ENCODE measurements at places on chromosomes 13 and 19. TPM values are rescaled to one million over a fixed set of nuclear protein-coding genes. Genes with fewer than 3 reads are reported as not detected.
A peak's percentile ranks its signal among the peaks of the same experiment; 100 is the strongest.

Gene ZNF429
- total RNA-seq, result 23.2 TPM

Gene WDR88
- total RNA-seq, result 0.51 TPM

Gene FPR2
- not detected for total RNA-seq

Gene COG3
- 41.5 TPM for total RNA-seq

Gene SMIM24
- total RNA-seq, result not detected

Gene KCNN1
- total RNA-seq, result not detected

Gene ANKLE1
- 6.2 TPM for total RNA-seq

Gene KRTDAP
- total RNA-seq, result not detected

Gene SIX5
- total RNA-seq, result 2.4 TPM

Gene MEIOSIN
- total RNA-seq, result not detected

Gene ZNF729
- total RNA-seq, result not detected

Gene SHISA2
- not detected for total RNA-seq

GRCh38 chr19:16883522-16883921 is 5.3 kb upstream of the F2RL3 start:
- DNase-seq, result no peak

DNA sequence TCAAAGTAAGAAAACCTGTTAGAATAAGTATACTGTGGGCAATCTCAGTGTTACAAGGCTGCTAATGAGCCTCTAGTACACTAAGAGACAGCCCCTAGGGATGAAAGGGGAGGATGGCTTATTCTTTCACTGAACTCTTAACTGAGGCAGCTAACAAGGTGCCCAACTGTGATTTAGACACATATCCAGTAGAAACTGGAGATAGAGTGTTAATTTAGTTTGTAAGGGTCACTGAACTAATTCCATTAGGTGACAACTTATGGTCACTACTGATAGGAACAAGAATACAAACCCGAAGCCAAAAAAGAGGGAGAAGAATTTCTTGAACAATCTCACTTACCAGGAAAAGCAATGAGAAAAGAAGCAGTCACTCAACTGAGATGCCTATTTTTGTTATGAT is 1010.6 kb downstream of the PCDH9 start:
- DNase-seq, result no peak

GRCh38 chr19:5974721-5975387 is 3.1 kb downstream of the RANBP3 start:
- DNase-seq, result peak; percentile 52

DNA sequence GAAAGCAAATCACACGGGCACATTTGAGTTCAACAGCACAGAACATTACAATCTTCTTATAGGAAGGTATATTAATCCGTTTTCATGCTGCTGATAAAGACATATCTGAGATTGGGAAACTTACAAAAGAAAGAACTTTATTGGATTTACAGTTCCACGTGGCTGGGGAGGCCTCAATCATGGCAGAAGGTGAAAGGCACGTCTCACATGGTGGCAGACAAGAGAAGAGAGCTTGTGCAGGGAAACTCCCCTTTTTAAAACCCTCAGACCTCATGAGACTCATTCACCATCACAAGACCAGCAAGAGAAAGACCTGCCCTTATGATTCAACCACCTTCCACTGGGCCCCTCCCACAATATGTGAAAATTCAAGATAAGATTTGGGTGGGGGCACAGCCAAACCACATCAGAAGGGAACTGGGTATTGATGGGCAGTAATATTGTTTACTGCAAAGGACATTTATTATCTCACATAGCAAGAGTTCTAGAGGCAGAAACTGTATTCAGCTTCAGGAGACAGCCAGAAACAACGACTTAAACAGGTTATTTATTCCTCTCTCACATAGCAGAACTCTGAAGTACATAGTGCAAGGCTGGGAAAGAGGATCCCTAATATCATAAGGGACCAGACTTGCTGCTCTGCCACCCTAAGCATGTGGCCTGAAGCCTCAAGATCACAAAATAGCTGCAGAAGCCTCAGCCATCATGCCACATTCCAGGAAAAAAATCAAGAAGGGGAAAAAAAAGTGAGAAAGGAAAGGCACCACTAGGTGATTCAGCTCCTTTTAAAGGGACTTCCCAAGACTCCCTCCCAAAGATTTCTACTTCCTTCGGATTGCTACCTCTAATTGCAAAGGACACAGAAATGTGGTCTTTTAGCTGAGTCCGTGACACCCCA is 23.1 kb downstream of the FXYD5 start:
- DNase-seq, result no peak

DNA sequence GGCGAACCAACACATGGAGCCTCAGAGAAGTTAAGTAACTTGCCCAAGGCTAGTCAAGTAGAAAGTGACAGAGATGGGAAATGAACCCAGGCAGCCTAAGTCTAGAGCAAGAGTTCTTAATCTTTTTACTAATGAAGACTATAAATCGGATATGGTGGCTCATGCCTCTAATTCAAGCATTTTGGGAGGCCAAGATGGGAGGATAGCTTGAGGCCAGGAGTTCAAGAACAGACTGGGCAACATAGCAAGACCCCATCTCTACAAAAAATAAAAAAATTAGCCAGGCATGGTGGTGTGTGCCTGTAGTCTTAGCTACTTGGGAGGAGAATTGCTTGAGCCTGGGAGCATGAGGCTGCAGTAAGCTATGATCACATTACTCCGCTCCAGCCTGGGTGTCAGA is 10.7 kb downstream of the GPR12 start:
- no peak for DNase-seq

- no peak for DNase-seq
These were observed 83.5 kb downstream of the SLITRK1 start for GRCh38 chr13:83798731-83799130.

- no peak for DNase-seq
These were observed 40.3 kb downstream of the ZNF557 start for GRCh38 chr19:7109678-7110289.

DNA sequence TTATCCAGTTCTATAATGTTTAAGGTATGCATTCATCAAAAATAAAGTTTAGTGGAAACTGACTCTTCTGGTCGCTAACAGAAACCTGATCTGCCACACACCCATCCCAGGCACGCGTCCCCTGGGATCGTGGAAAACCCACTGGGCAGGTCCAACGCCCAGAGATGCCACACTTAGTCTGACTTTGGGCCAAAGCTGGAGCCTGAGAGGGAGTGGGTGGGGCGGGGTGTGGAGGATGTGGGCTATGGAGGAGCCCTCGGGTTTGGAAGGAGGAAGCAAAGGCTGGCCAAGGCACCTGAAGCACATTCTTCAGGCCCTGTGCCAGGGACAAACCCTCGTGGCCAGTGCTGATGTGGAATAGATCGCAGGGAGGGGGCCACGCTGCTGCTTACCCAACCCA is 2.5 kb downstream of the IGFL1 start:
- DNase-seq, result no peak

DNA sequence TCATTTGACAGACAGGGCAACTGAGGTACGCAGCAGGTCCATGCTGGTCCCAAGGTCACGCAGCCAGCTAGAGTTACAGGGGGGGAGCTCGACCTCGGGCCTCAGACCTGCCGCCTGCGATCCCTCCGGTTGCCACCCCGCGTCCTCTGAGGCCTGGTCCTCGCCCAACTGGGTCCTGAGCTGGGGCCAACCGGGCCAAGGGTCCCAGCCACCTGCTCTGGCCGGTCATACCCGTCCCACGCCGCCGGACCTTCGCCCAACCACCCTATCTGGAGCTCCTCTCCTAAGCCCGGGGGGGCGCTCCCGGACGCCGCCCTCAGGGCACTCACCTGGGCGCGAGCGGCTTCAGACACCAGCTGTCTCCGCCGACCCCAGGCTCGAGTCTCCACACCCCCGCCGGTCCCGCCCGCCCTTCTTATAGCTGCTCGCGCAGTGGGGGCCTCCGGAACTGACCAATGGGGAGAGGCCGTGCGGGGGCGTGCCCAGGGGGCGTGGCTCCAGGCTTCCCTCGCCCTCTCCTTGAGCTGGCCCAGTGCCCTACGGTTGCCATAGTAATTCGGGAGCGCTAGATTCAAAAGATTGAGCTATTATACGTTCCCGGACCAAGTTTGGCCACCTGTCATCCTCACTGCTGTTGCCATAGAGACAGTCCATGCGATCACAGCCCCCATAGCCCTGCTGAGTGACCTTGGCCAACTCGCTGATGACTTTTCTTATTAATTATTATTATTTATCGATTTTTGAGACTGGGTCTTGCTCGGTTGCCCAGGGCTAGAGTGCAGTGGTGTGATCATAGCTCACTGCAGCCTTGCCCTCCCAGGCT is at the start of gene PLIN5:
TSS of gene PLIN5 (minus strand) at position 389 of the 823 bp plus-strand sequence. CDS start 1,150 bp downstream, outside the sequence.
- DNase-seq, result peak; percentile 51

GRCh38 chr19:48925240-48925843 is 8.2 kb upstream of the DHDH start:
- no peak for DNase-seq

DNA sequence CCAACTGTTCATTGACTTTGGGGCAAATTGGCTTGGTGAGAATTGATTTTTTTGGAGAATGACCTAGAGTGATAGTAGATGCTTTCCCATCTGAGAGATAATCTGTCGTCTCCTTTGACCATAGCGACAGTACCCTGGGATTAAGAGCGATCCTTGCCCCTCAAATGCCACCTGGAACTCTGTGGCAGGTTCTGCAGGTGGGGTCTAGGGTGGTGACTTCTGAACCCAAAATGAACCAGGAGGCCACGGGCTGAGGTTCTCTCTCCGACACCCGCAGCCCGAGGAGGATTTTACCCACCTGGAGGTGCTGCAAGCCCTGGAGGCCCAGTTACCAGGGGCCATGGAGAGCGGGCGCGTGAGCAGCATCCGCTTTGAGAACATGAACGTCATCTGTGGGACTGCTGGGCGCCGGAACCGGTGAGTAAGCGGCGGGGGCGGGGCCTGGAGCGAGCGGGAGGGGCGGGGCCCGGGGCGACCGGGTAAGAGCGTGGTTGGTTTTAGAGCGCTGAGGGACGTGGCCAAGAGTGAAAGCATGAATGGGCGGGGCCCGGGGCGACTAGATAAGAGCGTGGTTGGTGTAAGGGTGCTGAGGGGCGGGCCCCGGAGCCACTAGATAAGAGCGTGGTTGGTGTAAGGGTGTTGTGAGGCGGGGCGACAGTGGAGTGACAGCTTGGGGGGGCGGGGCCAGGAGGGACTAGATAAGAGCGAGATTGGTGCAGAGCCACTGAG is 8.6 kb downstream of the C19orf81 start:
- DNase-seq, result peak; percentile 85

GRCh38 chr13:46759846-46760245 is 37.1 kb downstream of the ESD start:
- DNase-seq, result no peak

DNA sequence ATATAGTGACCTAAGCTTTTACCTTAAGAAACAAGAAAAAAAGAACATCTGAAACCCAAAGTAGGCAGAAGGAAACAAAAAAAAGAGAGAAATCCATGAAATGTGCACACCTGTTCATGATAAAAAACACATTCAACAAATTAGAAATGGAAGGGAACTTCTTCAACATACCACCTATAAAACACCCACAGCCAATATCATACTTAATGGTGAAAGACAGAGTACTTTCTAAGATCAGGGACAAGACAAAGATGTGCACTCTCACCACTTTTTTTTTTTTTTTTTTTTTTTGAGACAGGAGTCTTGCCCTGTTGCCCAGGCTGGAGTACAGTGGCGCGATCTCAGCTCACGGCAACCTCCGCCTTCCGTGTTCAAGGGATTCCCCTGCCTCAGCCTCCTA is 29.2 kb downstream of the ZNF45 start:
- DNase-seq, result no peak

DNA sequence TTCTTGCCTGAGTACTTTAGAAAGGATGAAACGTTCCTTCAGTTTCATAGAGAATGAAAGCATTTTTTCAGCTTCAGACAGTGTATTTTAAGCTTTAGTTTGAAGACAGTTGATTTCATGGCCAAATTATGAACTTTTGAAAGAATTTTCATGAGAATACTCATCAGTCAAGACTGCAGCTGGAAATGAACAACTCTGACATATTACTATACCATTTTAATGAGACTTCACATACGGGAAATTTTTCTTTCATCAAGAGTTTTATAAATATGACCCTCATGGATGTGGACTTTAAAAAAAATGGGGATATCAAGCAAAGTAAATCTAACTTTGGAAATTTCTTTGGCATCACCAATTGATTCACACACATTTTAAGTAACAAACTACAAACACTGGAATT is 6.4 kb downstream of the LATS2 start:
- DNase-seq, result no peak

DNA sequence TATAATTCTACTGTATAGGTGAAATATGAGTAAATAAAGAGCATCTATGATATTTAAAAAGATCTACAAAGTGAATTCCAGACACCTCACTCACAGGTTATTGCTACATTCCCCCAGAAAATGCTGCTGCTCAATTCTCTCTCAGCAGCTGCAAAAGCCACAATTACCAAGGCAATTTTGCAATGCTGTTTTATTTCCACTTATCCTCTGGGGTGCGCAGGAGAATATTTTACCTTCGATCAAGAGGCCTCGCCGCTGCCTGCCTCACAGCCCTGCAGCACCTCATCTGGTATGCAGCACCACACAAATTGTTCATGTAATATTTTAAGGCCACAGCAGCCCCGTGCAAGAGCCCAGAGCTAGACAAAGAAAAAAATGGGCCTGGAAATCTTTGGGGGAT is 333.2 kb downstream of the DNAJC15 start:
- DNase-seq, result no peak

DNA sequence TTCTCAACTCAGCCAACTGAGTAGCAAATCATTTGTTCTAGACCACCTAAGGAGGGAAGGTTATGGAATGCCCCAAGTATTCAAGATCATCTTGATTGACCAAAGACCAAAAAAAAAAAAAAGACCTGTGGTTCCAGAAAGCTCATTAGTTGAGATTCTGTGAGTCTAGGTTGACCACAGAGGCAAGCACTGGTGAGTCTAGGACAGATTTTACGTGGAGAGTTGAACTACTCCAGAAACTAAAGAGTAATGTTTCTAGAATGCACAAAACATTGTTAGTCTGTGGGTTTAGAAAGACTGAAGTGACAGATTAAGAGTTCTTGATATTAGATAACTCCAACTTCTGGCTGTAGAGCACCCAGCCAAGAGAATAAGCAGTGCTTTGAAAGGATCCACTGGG is 4.0 kb upstream of the CYTH2 start:
- no peak for DNase-seq

DNA sequence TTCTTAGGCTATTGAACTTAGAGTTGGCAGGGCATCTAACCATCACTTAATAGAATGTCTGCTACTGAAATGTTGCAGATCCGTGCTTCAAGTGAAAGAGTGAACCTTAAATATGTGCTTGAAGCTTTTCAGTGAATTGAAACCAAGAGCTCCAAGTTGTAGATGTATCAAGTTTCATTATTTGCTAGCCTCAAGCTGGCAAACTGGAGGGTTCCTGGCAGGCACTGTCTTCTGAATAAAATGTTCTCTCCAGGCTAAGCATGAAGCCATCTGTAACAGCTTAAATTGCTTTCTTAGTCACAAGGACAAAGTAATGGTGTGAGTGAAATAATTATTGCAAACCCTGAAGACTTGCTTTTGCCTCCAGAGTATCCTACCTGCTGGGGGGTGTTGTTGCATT is 415.0 kb upstream of the SPRY2 start:
- no peak for DNase-seq

Data from B cell (primary cell).